ENCODE measurements at places on chromosomes 6 and 20.

DNA sequence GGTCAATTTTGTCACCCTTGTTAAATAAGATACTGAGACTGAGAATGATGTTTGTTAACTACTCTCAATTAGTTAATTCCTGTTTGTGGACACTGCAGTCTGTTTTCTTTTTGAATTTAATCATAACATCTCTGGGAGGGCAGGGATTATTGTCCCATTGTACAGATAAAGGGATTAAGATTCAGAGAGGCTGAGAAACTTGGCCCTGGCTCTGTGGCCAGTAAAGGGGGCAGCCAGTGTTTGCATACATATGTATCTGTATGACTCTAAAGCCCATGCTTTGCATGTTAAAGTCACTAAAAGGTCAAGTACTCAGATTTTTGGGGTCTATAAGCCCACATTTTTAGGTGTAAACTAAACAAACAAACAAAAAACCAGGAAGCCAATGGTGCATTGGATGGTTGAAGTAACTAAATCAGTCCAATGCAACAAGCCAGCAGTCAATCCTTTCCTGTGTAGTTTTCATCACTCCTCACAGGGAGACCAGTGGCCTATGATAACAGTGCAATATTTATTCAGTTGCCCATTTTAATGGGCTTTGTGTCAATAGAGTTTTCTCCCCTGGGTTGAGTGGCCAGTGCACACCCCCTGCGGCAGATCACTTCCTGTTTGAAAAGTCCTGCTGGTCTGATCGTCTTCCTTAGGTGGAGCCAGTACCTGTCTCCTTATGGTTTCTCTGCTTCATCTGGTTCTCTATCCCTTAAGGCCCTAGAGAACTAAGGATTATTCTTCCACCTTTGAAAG is 106.7 kb downstream of the SLX4IP start:
- DNase-seq, result no peak

GRCh38 chr20:31555203-31555775 is 41.0 kb downstream of the HM13 start:
- DNase-seq, result no peak

- DNase-seq, result no peak
Measured at GRCh38 chr6:4039348-4039747, 39.6 kb downstream of the FAM217A start.

GRCh38 chr6:110662490-110663211 is 152.6 kb downstream of the CDK19 start:
- DNase-seq, result no peak

- DNase-seq, result no peak
Measured at GRCh38 chr6:140897349-140897748, 1235.4 kb upstream of the GJE1 start.

GRCh38 chr20:8223091-8223870 is 91.2 kb downstream of the PLCB1 start:
- no peak for DNase-seq

DNA sequence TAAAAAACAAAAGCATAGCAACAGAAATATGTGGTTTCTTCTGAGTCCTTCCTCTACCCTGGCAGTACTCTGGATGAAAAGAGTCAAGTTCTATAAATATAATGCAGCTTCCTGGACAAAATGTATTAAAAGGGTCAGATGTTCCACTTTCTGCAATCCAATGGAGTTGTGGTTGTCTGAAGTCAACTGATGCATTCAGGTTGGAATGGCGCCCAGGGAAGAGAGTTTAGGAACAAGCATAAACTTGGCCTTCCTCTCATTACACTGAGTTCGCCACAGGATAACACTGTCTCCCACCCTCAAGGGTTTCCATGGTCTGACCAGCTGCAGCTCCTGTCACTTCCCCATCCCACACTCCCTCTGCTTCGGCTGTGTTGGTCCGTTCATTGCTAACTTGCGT is 66.4 kb downstream of the PLEKHG1 start:
- DNase-seq, result no peak

- DNase-seq, result no peak
Measured at GRCh38 chr6:155201461-155202226, 62.2 kb upstream of the CLDN20 start.

- no peak for DNase-seq
Measured at GRCh38 chr20:48722002-48722731, 105.6 kb downstream of the PREX1 start.

- DNase-seq, result no peak
Measured at GRCh38 chr6:75170691-75171560, 34.9 kb downstream of the COL12A1 start.

GRCh38 chr6:111417946-111418345 is 65.1 kb downstream of the REV3L start:
- no peak for DNase-seq

- DNase-seq, result no peak
Measured at GRCh38 chr6:16805243-16805950, 44.1 kb upstream of the ATXN1 start.

GRCh38 chr20:38452880-38453624 is 17.9 kb upstream of the SNHG17 start:
- no peak for DNase-seq

GRCh38 chr6:14354919-14355572 is 237.5 kb downstream of the CD83 start:
- no peak for DNase-seq

DNA sequence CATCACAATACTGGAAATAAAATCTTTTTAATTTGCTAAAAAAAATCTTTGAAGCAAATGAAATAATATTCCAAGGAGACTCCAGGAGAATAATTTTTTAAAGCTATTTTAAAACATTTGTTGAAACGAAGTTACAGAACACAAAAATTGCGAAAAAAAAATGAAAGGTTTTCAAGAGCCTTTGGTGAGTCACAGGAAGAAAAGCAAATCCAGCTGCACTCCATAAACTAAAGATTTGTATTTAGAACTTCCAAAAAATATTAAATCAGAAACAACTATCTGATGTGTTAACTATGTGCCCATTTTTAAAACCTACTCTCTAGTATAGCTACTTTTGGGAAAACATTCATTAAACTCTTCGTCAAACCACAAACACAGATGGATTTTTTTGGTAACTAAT is 23.6 kb downstream of the PDSS2 start:
- DNase-seq, result no peak

DNA sequence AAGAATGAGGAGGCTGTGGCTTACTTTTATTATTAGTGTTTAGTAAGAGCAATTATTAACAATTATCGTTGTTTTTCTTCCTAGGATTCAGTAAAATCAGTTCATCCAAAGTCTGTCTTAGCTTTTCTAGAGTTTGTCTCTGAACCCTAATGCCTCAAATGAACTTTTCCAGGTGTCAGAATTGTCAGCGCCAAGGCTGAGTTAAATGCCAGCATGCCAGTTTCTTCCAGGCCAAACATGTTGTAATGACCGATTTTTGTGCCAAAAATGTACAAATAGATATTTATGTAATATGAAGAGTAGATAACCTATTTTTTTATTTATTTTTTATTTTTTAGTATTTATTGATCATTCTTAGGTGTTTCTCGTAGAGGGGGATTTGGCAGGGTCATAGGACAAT is 66.8 kb upstream of the SCGN start:
- DNase-seq, result no peak

- DNase-seq, result no peak
Measured at GRCh38 chr6:108383981-108384380, 89.1 kb downstream of the AFG1L start.

GRCh38 chr20:53298260-53298659 is 295.4 kb downstream of the ZNF217 start:
- no peak for DNase-seq

DNA sequence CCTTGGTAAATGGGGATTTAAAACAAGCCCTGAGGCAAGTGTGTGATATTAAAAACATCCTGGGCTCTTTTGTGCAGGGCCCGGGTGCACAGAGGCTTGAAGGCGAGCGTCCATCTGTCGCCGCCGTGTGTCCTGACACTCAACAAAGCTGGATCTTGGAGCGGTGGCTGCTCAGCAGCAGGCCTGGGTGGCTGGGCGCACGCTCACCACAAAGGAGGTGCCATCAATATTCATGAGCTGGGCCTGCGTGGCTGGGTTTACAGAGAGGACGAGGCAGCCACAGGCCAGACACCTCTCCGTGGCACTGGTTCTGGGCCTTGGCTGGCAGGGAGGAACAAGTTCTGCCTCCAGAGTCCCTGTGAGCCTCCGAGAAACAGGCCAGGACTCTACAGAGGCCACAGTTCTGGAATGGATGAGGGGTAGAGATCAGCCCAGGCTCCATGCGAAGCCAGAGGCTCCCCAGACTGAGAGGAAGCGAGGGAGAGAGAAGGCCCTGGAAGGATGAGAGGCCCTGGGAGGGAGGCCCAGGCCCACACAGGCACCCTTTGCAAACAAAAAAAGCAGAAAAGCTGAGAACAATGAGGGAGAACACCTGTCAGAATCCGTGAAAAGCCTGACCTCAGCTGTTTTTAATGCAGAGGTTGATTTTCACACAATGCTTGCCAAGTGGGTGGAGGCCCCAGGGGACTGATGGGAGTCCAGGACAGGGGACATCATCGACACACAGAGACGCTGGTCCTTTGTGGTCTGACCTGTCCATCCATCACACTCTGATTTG is 21.9 kb downstream of the BHLHE23 start:
- no peak for DNase-seq

- DNase-seq, result no peak
Measured at GRCh38 chr6:128339635-128340450, 180.6 kb downstream of the PTPRK start.

- no peak for DNase-seq
Measured at GRCh38 chr20:21867353-21867752, 161.9 kb downstream of the PAX1 start.

DNA sequence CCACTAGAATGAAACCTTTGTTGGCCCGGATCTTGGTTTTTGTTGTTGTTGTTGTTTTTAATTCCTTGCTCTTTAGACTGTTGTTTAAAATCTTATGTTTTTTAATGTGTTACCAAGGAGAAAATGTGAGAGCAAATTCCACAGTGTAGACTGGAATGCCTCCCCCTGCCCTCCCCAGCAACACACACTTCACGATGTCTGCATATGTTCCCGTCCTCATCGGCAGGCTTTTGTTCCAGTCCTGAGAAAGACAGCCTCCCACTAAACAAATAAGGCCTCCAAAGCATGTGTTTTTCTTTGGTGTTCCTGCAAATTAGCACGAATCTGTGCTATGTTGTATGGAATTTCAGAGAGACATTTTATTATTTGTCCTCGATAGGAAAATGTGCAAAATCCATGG is 263.3 kb upstream of the QKI start:
- no peak for DNase-seq
